ENCODE measurements at places on chromosomes 3 and 15.

GRCh38 chr3:28947061-28947460 lies 333.8 kb upstream of the RBMS3 start:
- no peak for ATAC-seq

- no peak for ATAC-seq
Measured at GRCh38 chr3:193977622-193978021, 158.3 kb upstream of the HES1 start.

DNA sequence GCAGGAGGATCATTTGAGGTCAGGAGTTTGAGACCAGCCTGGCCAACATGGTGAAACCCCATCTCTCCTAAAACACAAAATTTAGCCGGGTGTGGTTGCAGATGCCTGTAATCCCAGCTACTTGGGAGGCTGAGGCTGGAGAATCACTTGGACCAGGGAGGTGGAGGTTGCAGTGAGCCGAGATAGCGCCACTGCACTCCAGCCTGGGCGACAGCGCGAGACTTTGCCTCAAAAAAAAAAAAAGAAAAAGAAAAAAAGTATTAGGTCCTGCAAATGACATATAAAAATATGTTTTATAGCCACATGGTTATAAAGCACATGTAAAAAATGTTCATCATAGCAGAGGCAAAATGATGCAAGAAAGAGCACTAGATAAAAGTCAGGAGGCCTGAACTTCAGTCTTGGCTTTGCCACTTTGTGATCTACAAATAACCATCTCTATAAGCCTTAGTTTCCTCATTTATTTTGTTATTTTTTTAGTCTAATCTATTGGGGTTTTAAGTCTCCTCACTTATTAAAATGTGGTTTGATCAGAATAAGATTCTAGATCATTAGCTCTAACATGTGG lies 4.9 kb downstream of the SLC12A6 start:
- ATAC-seq = no peak

DNA sequence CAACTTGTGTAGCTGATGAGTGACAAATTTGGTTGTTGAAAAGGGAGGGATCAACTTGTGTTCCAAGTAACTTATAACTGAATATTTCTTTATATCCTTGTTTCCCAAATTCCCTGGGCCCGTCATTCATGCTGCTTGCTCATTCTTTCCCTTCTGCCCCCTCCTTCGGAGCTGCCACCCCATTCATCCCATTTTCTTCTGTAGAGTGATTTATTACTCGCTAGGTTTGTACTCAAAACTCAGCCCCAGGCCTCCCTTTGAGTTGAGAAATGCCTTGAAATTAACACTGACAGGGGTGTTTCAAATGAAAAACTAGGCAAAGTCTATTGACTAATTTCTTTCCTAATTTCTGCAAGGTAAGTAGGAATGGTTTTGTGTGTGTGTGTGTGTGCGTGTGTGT lies 277.4 kb upstream of the SLCO3A1 start:
- no peak for ATAC-seq

DNA sequence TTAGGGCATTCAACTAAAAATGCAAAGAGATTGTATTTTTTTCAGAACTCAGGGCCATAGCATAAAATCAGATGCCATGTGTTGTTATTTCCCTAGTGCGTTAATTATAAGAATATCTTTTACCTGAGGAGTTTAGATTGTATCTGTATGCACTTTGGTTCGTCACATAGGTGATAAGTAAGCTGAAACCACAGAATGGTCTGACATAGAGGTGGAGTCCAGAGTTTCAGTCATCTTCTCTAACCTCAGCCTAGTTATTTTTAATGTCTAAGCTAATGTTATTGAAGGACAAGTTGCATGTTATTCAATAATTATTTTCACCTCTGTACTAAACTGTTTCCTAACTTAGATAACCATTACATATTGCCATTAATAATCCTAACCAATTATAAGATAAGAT lies 27.1 kb upstream of the CNTN4 start:
- ATAC-seq = no peak

GRCh38 chr3:70085613-70086012 lies 86.1 kb downstream of the SAMMSON start:
- no peak for ATAC-seq

DNA sequence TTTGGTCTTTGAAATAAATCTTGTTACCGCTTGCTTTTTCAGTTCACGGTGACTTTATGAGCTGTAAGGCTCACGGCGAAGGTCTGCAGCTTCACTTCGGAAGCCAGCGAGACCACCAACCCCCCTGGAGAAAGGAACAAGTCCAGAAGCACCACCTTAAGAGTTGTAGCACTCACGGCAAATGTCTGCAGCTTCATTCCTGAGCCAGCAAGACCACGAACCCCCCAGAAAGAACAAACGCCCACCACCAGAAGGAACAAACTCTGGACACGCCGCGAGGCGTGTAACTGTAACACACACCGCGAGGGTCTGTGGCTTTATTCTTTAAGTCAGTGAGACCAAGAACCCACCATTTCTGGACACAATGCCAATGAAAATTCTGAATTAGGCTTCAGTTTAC lies 28.8 kb downstream of the GOLGA6A start:
- no peak for ATAC-seq

- ATAC-seq = no peak
Measured at GRCh38 chr3:147298511-147298982, 107.8 kb downstream of the ZIC4 start.

DNA sequence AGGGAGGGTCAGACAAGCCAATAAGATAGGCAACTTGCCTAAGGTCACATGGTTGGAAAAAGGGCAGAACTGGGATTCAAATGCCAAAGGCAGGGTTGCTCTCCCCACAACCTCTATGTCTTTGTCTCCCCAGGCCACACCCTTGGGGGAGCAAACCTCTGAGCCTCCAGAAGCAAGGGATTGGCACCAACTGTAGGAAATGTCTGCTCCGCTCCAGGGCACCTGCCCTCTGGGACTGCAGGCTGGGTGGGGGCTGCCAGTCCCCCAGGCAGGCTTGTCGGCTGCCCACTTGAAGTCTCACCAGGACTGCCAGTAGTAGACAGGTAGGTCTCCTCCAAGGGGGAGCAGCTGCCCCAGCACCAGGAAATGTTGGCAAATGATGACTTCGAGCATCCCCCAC lies 2.0 kb downstream of the FAM3D start:
- no peak for ATAC-seq

- ATAC-seq = peak; percentile 22
Measured at GRCh38 chr15:32717426-32718226, at the start of gene GREM1. GREM1 (plus strand) TSS chr15:32718004; CDS start chr15:32730691, 12,687 bp downstream.

- no peak for ATAC-seq
Measured at GRCh38 chr3:44109771-44110361, 131.8 kb upstream of the TOPAZ1 start.
